ENCODE measurements at places on chromosomes 13 and 19.
A peak's percentile ranks its signal among the peaks of the same experiment; 100 is the strongest.

DNA sequence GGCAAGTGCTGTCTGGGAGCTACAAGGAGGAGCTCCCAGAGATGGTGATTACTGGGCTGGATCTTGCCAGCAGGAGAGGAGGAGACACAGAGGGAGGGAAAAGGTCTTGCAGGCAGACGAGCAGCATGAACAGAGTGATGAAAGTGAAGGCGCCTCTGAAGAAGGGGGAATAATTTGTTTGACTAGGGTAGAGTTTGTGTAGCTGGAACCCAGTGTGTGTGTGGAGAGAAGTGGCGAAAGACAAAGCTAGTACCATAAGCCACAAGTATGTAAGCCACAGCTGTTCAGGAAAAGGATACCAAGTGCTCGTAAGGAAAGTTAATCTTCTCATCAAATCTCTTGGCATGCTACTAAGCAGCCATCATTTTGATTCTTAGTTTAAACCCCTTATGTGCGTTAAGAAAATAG, 5.4 kb downstream of the FLT1 start:
- DNase-seq, result no peak

DNA sequence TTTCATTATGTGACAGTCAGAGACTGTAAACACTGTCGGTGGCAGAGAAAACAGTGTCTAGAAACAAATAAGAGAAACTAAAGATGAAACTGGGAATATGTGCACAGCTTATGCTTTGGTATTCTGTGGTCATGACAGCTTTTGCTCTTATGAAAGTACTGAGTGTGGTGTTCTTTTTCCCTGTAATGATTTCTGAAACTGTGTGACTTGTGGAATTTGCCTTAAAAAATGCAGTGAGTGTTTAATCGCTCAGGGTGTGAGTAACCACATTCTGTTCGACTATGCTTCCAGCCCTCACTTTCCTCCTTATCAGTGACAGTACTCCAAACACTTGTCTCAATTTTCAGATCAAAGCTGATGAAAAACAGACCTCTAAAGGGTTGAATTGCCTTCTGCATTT, 66.9 kb upstream of the DIAPH3 start:
- no peak for DNase-seq

DNA sequence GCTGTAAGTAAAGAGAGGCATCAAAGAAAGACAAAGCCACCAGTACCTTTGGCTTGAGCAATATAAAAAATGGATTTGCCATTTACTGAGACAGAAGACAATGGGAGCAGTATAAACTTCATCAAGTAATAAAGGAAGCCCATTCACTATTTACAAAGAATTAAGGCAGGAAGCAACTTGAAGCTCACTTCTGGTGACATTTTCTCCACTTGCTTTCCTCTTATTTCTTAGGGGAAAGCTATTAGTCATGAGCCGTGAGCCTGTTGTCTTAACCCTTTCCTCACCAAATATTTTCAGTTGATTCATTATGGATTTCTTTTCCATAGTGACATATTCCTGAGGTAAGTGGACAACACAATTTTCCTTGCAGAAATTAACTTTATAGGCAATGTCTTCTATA, 156.8 kb downstream of the DNAJC3 start:
- no peak for DNase-seq

GRCh38 chr19:4523306-4524110, 5.2 kb upstream of the PLIN4 start:
- DNase-seq, result peak; percentile 21

- no peak for DNase-seq
Measured at GRCh38 chr13:49497272-49497671, 1.5 kb downstream of the PHF11 start.
